ENCODE measurements at places on chromosomes 5 and 9.
A peak's percentile ranks its signal among the peaks of the same experiment; 100 is the strongest.

- DNase-seq = no peak
Observed at GRCh38 chr9:77028478-77028877, 9.0 kb downstream of the FOXB2 start.

DNA sequence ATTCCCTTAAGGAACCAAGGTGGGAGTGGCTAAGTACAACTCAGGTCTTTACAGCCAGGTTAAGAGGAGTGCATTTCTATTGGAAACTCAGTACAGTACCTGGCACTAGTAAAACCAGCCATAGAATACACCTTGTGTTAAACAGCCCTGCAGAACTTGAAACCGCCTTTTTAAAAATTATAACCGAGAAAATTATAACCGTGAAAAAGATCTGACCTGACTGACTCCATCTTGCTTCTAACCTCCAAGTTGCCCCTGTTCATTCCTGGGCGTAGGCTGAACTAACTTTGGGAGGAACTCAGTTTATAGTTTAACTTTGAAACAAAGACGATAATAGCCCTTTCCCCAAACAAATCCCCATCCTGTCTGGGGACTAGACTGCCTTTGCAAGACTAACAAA, 132.3 kb downstream of the SUSD1 start:
- no peak for DNase-seq

- peak; percentile 63 for DNase-seq
Observed at GRCh38 chr9:114238891-114239875, 83.7 kb upstream of the ORM1 start.

DNA sequence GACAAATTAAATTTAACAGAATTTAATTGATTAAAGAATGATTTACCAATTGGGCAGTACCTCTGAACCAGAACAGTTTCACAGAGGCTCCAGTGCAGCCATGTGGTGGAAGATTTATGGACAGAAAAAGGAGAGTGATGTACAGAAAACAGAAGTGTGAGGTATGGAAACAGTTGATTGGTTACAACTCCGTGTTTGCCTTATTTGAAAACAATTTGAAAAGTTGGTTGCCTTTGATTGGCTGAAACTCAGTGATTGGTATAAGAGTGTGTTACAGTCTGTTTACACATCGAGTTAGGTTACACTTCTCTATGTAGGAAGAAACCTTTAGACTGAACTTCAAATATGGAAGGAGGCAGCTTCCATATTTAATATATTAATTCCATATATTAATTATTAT, 30.1 kb downstream of the KIAA1958 start:
- no peak for DNase-seq

GRCh38 chr5:31421806-31422586, 109.9 kb downstream of the DROSHA start:
- DNase-seq = no peak

- DNase-seq = no peak
Observed at GRCh38 chr9:114745108-114745848, 60.6 kb downstream of the TNFSF15 start.

DNA sequence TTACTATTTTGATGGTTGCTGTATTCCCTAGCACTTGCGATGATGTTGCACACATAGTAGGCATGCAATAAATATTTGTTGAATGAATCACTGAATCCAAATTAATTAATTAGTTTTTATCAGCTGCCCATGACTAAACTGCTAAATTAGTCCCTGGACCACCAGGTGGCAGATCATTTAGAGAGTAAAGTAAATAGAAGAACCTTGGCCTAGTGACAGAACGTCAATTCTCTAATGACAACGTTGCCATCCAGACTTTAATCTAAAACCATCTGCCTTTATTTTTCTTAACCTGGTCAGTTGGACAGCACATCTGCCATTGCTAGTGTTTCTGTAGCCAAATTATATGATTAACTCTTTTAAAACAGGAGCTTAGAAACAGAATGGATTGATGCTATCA, 457.5 kb downstream of the KIF4B start:
- DNase-seq = no peak

DNA sequence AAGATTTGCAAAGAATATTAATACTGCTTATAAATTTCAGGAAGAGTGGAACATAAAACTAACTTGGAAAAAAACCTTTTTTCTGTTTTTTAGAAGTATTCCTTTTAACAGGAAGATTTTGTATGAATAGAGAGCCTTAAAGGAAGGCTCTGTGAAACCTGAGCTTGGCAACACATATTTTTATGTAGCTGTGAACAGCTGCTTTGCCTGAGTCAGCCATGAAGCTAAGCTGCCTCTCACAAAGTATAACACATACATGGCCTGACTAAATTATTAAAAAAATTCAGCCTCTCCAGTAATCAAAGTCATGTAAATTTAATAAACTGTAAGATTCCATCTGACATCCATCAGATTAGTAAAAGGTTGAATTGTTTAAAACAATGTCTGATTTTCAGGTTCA, 547.5 kb downstream of the ELAVL2 start:
- DNase-seq = no peak

GRCh38 chr5:176737746-176738636, 72.4 kb upstream of the UNC5A start:
- no peak for DNase-seq

DNA sequence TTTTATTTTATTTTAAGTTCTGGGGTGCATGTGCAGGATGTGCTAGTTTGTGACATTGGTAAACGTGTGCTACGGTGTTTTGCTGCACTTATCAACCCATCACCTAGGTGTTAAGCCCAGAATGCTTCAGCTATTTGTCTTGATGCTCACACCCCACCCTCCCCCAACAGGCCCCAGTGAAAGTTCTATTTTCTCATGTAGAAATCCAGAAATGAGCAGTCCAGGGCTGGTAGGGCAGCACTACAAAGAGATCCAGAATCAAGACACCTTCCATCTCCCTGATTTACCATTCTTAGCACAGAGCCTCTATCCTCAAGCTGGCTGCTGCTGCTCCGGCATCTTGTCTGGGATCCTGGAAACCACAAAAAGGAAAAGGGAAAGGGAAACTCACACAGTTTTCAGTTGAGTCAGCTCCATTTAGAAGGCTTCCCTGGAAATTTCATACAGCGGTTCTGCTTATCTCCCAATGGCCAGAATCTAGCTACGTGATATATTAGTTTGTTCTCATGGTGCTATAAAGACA, 85.4 kb upstream of the SMARCA2 start:
- no peak for DNase-seq

DNA sequence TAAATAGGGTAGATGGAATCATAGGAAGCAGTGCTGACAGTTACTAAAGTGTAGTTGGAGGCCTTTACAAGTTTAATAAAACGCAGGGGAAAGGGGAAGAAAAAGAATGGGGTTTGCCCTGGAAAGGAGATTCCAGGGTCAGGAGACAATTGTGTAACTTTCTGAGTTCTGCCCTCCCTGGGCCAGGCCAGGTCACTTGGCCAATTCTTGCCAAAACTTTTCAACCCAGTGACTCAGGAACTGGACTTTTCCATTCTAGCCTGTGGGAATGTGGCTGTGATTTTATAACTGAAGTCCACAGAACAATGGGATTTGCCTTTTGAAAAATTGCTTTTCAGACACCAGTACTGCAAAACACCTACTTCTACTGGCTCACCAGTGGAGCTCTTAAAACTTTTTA, 289.8 kb upstream of the ANKRD55 start:
- no peak for DNase-seq

GRCh38 chr5:187617-188451, 3.5 kb upstream of the LRRC14B start:
- DNase-seq = no peak

DNA sequence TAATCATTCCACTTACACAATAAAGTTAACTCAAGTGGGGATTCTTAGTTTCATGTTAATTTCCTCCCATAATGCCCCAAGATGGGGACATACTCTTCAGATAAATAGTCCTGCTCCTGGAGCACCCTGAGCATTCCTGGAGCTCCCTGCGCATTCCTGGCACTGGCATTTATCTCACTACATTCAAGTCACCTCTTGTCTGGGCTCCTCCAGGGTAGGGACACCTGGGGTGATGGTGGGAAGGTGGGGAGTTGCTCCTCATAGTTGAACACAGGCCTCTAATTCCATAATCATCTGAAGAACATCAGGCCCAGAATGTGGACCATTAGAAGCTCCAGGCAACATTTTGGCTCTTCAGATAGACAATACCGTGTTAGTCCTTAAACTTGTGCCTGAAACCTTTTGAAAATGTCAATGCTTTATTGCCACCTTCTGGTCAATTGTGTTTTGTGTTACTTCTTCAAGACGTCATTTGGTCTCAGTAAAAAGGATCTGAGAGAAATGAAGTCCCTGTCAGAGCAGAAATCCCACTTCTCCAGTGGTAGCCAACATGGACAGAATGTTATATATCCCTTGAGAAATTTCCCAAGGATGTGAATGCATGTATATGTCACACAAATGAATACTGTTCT, 14.2 kb upstream of the AGGF1 start:
- DNase-seq = peak; percentile 47

DNA sequence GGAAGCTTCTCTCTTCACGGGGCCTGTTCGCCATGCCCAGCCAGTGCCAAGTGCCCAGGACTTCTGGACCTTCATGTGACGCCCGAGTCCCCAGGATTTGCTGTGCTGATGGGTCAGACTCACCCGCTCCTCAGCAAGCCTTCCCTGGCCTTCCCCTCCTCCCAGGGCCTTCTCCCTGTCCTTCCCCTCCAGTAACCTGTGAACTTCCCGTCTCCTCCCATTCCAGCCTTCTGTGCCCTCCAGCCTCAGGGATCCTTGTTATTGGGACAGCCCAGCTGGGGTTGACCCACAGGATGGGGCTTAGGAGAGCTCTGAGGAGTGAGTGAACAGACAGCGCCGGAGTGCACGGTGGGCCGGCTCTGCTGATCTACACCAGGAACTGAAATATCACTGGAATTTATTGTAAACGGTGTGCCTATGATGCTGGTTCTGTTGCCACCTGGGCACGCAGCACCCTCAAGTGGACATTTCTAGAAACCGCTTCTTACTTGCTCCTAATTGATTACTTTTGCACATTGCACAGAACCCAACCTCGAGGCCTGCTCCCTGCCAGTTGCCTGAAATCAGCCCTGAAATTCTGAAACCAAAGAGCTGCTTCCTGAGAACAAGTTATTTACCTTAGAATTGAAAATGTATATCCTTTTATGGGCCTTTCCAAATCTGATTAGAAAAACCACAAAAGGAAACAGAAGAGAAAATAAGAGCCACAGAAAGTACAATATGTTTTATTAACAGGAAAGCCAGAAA, 1.5 kb downstream of the SPAAR start:
- DNase-seq = peak; percentile 34

GRCh38 chr9:134694714-134695113, 53.1 kb downstream of the COL5A1 start:
- DNase-seq = no peak

GRCh38 chr5:76046741-76047140, 36.4 kb upstream of the SV2C start:
- DNase-seq = no peak

DNA sequence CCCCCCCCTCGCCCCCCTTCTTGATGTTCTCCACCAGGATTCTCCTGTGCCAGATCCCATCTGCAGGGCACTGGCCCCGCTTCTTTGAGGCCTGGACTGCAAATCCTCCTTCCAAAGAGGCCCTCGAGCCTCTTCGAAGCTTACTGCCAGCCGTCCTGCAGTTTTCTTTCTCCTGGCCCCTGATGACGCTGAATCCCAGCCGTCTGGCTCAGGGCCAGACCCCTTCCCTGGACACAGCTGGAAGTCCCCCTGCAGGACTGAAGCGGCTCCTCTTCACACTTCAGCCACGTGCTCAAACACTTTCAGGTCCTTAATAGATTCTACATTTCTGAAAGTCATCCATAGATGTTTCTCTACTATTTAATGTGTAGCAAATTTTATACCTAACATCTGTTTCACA, 121.5 kb downstream of the EHMT1 start:
- DNase-seq = no peak

DNA sequence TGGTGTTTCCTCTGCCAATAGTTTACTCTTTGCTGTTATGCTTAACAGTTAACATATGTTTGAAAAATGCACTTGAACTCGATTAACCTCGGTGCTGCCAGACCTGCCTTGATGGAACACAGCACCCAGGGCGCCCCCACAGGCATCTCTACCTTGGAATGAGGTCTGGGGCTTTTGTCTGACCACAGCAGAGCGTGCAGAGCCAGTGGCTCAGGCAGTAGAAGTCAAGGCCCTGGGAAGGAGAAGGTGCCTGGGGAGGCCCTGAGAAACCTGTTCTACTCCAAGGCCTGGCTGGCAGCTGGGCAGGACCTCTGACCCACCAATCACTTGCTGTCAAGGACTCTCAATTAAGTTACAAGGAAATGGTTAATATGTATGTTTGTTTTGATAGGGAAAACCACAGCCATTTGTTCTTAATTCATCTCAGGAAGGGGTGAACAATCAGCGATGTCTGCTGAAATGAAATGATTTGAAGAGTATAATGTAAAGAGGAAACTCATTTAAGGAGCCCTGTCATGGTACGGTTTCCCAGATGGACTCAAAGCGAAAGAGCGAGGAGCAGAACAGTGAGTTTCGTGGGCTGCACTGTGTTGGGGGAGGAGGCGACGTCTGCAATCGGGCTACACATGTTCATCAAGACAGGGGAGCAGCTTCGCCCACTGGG, 21.9 kb downstream of the MACROH2A1 start:
- DNase-seq = no peak

DNA sequence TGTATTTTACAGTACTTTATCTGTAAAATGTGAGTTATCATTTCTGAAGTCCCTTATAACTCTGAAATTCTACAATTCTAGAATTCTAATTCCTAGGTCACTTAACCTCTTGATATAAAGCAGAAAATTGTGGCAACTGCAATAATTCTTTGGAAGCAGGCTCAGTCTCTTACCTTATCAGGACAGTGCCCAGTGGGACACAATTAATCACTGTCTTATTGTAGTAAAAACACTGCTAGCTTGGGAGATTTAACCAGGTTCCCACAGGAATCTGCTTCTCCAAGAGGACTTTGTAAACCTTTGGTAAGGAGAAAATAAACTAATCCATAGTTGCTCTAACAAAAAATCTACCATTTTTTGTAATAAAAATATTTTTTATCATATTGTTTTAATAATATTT, 18.3 kb upstream of the SPATA9 start:
- no peak for DNase-seq

- no peak for DNase-seq
Observed at GRCh38 chr9:83934569-83935275, 13.5 kb upstream of the KIF27 start.

DNA sequence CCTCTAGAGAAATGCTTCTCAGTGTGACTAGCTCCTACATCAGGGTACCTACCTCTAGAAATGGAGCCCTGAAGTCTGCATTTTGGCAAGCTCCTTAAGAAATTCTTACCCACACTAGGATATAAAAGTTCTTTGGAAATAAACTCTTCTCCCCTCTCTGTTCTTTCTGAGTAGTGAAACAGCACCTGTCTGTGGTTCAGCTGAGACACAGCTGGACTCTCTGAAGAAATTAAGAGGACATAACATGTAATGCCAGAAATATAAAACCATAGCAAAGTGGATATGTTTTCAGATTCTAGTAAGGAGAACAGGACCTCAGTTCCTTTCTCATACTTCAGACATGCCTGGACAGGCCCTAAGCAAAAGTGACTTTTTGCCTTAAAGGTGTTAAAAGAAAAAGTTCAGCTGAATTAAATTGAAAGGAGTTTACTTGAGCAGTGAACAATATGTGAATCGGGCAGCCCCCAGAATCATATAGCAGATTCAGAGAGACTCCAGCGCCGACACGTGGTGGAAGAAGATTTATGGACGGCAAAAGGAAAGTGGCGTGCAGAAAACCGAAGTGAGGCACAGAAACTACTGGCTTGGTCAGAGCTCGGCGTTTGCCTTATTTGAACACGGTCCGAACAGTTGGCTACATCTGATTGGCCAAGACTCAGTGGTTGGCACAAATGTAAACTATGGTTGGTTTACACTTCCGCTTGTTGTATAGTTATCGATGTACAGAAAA, 64.5 kb downstream of the PRKACG start:
- no peak for DNase-seq

- DNase-seq = no peak
Observed at GRCh38 chr5:162384225-162384624, 316.7 kb downstream of the GABRG2 start.

- no peak for DNase-seq
Observed at GRCh38 chr9:89390578-89391116, 72.3 kb downstream of the SECISBP2 start.
